ENCODE measurements at places on chromosomes 11 and 22.

DNA sequence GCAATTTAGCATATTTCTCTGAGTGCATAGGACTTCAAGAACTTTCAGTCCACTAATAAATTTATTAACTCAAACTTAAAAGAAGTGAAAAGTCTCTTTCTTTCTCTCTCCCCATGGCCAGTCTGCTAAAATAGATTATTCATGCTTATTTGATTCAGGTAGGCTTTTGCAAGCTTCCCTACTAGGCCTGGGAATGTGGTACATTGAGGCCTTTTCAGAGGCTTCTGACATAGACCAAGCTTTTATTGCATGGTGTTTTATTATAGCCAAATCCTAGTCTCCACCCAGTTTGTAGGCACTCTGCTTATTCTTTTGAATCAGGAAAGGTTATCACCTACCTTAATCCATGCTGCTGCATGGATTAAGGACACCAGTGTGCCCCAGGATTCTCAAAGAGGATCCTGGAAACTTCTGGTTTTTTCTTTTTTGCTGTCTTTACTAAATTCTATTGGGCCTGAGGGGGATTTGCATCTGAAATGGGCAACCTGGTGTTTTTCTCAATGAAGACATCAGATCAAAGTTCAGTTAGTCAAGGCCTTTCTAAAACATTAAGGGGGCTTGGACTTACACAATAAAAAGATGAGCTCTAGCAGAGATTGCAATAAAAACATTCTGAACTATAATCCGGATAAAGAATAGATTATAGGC lies 92.2 kb downstream of the ELP4 start:
- DNase-seq, result no peak

GRCh38 chr11:111000400-111001080 lies 245.0 kb upstream of the POU2AF2 start:
- no peak for DNase-seq

- DNase-seq, result no peak
Observed at GRCh38 chr22:24391836-24392217, 35.6 kb upstream of the ADORA2A start.

DNA sequence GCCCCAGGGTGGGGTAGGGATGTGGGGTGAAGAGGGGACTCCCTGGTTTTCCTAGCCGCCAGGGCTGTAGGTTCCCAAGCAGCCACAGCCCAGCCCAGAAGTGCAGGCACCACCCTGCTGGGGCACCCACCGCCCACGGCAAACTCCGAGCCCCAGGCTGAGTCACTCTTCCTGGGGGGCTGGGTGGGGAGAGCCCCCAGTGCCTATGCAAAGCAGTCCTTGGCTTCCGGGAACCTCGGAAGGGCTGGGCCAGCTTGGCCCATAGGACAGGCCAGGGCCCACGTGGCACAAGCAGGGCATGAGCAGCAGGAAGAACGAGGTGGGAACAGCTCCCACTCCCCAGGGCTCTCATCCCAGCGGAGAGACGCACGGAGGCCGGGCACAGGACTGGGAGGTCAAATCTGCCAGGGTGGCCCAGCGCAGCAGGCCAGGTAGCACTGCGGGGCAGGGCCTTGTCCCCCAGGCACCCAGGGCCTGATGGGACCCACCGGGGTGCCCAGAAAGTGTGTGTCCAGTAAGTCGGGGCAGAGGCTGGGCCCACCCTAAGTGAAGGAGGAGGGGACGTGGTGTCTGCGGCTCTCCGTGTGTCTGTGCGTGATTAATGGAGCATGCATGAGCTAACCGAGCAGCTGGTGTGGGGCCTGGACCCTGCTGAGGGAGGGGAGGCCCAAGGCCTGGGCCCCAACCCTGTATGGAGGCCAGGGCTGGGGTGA lies 4.6 kb upstream of the IL17REL start:
- DNase-seq, result no peak

GRCh38 chr11:102343809-102344208 lies 3.2 kb upstream of the BIRC2 start:
- no peak for DNase-seq

- DNase-seq, result no peak
Observed at GRCh38 chr11:106306942-106307341, 229.5 kb downstream of the AASDHPPT start.

DNA sequence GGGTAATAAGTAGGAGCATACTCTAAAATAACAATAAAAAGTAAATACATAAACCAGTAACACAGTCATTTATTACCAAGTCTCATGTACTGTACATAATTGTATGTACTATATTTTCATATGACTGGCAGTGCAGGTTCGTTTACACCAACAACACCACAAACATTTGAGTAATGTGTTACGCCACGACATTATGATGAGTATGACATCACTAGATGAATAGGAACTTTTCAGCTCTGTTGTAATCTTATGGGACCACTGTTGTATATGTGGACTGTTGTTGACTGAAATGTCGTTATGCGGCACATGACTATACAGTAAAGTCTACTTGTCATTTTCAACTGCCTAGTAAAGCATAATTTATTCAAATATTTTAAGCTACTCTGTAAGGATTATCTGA lies 18.6 kb downstream of the KIF18A start:
- DNase-seq, result no peak

- no peak for DNase-seq
Observed at GRCh38 chr11:82675838-82676237, 57.8 kb downstream of the FAM181B start.

GRCh38 chr11:75513250-75513649 lies 12.5 kb downstream of the GDPD5 start:
- DNase-seq, result no peak

DNA sequence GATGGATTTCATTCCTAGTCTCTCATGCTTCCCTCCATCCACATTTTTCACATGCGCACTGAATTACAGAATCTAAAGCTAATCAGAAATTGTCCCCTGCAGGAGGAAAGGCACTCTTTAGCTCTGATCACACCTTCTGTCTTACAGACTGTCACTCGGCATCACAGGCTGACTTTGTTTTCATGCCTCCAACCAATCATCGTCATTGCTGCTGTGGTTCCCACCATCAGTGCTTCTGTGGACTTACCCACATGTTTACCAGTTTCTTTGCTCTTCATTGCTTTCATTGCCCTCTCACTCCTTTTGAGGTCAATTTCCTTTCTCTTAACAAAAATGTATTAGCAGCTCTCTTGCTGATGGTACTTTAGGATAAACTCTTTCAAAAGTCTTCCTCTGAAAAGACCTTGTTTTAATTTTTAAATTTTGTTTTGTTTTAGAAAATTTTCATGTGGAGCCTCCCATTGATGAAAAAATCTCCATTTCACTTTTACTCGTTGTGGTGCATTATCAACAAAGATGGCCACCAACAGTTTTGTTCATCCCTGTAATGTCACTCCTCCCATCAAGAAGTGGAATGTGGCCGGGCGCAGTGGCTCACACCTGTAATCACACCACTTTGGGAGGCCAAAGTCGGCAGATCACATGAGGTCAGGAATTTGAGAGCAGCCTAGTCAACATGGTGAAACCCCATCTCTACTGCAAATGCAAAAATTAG lies 20.2 kb upstream of the TREH start:
- no peak for DNase-seq

- no peak for DNase-seq
Observed at GRCh38 chr11:126061707-126062678, 673 bp downstream of the CDON start.

DNA sequence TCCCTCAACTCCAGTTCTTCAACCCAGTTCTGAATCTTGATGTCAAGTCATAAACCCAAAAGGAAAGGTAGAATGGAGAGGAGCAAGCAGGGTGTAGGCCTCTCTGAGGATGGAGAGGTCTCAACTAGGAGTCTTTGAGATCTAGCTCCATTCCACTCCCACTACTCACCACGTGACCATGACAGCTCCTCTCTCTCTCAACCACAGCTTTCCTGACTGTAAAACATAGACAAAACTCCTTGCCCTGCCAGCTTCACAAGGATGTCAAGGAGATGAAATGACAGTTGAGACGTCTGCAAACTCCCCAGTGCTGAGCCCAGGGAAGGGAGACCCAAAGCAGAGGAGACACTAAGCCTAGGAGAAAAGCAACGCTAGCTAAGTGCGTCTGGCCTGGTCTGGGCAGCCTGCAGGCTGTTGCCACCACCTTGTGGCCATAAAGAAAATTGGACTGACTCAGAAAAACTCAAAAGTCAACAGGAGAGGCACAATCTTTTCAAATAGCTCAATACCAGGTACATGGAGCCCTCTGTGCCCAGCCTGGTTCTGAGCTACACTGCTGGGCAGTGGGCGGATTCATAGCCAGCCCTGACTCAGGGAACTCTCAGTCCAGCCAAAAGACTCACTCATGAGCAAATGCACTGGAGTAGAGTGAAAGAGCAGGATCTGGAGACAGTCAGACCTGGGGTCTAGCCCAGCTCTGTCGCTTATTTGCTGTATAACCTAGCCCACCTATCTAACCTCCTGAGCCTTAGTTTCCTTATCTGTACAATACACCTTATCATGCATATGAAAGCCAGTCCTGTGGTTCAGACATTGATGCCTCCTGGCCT lies 3.4 kb downstream of the CLPB start:
- DNase-seq, result peak; percentile 84

DNA sequence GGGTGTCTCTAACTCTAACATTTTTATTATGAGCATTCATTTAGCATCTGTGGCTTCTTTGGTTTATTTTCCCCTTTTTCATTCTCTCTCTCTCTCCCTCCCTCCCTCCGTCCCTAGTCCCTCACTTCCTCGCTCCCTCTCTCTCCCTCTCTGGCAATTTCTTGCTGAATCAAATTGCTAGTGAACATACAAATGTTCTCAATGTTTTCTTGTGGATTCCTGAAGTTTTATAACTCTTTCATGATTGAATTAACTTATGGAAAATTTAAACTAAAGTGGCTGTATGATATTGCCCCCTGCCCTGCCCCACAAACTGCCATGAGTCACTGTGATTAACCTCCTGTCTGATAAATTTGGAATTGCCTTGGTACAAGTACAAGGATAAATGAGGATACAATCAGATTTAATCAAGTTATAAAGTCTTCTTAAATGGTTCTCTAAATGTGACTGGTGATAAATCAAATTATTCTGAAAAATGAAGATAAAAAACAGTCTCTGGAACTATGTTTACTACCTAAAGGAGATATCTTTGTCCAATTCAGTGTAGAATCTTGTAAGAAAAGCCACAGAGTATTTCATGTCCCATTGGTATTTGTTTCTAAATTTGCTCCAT lies 143.0 kb upstream of the PDGFD start:
- no peak for DNase-seq

DNA sequence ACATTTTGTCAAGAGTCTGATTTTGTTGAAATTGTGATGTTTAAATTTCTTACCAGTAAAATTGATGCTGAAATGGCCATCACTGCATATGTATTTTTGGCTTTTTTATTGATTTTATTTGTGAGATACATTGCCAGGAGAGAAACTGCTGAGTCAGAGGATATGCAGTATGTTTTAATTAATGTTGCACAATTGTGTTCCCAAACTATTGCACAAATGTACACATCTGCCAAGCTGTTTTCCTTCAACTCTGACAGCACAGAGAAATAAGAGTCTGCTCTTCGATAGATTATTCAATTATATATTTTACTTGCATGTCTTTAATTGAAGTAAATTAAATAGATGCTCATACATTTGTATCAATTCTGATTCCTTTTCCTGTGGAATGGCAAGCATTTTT lies 640.2 kb upstream of the LUZP2 start:
- DNase-seq, result no peak
